Esophagus muscularis mucosa (tissue), 4 donors: ENCODE measurements at places on chromosomes 6 and 20.

GRCh38 chr6:105940990-105941389 lies 145.1 kb upstream of the PRDM1 start:
- DNase-seq = no peak

- no peak for DNase-seq
Measured at GRCh38 chr6:135383301-135383700, 114.2 kb downstream of the AHI1 start.

- no peak for DNase-seq
Measured at GRCh38 chr6:169990095-169991030, 238.9 kb downstream of the ERMARD start.

DNA sequence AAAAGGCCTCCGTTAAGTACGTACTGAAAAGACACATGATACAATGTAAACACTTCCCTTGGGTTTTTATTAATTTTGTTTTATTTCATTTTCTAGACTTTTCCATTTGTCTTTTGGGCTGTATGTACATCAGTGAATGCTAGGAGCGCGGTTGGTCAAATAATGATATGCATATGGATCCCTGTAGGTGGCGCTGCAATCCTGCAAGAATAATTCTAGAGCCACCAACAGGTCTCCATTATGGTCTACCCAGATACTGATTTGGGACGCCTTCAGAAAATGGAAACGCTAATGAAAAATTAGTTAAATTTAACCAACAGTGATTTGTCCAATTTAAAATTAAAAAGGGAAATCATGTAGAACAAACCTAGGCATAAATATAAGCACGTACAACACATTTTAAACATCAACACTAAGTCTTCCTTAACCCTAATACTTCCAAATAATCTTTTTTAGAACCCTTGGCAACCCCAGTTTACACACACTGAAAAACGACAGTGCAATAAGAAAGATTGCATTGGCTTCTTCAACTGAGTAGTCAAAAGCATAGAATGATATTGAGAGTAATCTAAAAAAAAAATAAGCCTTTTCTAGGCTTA lies 433.5 kb downstream of the RFPL4B start:
- DNase-seq = no peak

DNA sequence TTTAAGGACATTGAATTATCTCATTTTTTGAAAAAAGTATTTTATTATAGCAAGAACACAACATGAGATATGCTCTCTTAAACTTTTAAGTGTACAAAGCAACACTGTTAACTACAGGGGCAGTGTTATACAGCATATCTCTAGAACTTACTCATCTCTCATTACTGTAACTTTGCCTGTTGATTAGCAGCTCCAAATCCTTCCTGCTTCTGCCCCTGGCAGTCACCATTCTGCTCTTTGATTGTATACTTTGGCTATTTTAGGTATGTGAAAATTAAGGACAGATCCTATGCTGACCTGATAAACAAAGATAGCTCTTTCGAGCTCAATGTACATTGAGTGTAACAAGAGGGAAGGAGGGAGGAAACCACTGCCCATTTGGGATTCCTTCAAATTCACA lies 1349.8 kb upstream of the GJE1 start:
- DNase-seq = no peak

DNA sequence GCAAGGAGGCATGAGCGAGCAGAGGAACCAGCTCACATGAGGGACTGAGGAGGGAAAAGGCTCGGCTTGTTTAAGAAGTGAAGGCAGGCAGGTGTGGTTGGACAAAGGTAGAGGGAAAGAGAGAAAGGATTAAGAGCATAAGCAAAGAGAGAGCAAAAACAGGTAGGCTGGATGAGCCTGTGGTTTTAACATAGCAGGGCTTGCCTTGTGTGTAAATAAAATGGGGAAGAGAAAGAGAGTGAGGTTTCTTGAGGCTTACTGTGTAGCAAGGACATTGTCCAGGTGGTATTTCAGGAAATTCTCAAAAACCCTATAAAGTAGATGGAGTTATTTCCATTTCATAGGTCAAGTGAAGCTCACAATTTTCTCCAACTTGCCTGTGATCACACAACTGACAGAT lies 93.9 kb upstream of the HDAC2 start:
- DNase-seq = no peak

- DNase-seq = no peak
Measured at GRCh38 chr6:90583179-90583835, 3.6 kb downstream of the MAP3K7 start.

- no peak for DNase-seq
Measured at GRCh38 chr6:5751525-5752390, 255.0 kb downstream of the NRN1 start.

DNA sequence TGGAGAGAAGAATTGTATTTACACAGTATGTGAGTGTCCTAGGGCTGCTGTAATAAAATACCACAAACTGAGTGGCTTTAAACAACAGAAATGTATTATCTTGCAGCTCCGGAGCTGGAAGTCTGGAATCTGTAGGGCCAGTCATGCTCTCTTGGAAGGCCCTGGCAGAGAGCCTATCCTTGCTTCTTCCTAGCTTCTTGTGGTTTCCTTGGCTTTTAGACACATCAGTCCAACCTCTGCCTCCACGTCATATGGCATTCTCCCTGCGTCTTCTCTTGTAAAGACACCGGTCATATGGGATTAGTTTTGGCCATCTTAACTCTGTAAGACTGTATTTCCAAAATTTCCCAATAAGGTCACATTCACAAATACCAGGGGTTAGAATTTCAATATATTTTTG lies 10.8 kb downstream of the FNDC1 start:
- DNase-seq = no peak
